ENCODE measurements at places on chromosomes 5 and 9. TPM values are rescaled to one million over a fixed set of nuclear protein-coding genes. Genes with fewer than 3 reads are reported as not detected.

- DNase-seq: no peak
- H3K27me3 ChIP-seq: no peaks in the 10 kb centered on the region
- no peak overlapping the region for H3K4me3 ChIP-seq
- H3K27ac ChIP-seq: no peak overlapping the region
- H3K4me1 ChIP-seq: peaks cover 3% of the 10 kb centered on the region
These were observed 121.1 kb upstream of the SEMA6A start for GRCh38 chr5:116695681-116696080.

DNA sequence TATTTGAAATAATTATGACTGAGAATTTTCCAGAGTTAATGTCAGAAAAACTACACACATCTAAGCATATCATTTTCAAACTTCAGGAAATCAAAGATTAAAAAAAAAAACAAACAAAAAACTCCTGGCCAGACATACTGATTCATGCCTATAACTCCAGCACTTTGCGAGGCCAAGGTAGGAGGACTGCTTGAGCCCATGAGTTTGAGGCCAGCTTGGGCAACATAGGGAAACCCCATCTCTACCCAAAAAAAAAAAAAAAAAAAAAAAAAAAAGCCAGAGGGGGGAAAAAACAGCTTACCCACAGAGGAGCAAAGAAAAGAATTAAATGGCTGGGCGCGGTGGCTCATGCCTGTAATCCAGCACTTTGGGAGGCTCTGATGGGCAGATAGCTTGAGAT, 22.4 kb downstream of the EFCAB9 start:
- DNase-seq: no peak
- H3K36me3 ChIP-seq: no peaks in the 10 kb centered on the region
- H3K27ac ChIP-seq: no peak overlapping the region
- H3K4me1 ChIP-seq: no peaks in the 10 kb centered on the region

The ANAPC2 gene
- 8.0 TPM for polyA plus RNA-seq

The FBN2 gene
- 3.5 TPM for polyA plus RNA-seq

- no peak overlapping the region for H3K4me3 ChIP-seq
- DNase-seq: no peak
- H3K27ac ChIP-seq: no peak overlapping the region
- H3K36me3 ChIP-seq: no peaks in the 10 kb centered on the region
- no peaks in the 10 kb centered on the region for H3K27me3 ChIP-seq
- H3K4me1 ChIP-seq: no peaks in the 10 kb centered on the region
These were observed 32.8 kb downstream of the NEUROG1 start for GRCh38 chr5:135502836-135503520.

DNA sequence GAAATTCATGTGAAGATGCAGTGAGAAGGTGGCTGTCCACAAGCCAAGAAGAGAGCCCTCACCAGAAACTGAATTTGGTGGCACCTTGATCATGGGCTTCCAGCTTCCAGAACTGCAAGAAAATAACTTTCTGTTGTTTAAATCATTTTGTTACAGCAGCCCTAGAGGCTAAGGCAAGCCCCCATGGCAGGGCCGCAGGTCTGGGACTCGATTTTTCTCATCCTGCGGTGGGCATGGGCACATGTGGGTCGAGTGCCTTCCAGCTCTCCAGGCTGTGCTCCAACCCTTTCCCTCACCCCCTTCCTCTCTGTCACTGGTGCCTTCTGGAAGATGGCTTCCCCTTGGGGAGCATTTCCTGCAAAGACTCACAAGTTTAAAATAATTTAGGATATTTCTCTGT, 40.7 kb downstream of the AHRR start:
- DNase-seq: no peak
- H3K4me1 ChIP-seq: no peaks in the 10 kb centered on the region
- no peak overlapping the region for H3K4me3 ChIP-seq
